Calu3 (cell line): ENCODE measurements at places on chromosomes 7 and 10. TPM values are rescaled to one million over a fixed set of nuclear protein-coding genes. Genes with fewer than 3 reads are reported as not detected.
A peak's percentile ranks its signal among the peaks of the same experiment; 100 is the strongest.

The ENO4 gene
- total RNA-seq = 0.12 TPM in 1 of 2 replicates, not detected in the other

- peak; percentile 47 for DNase-seq
Observed at GRCh38 chr7:32043688-32044087, 26.5 kb downstream of the PDE1C start.

GRCh38 chr10:116105264-116105663 is 167.7 kb downstream of the GFRA1 start:
- DNase-seq = no peak

GRCh38 chr7:154431045-154431444 is 378.8 kb downstream of the DPP6 start:
- no peak for DNase-seq

- DNase-seq = no peak
Observed at GRCh38 chr10:121928528-121928884, 675 bp upstream of the ATE1 start.

DNA sequence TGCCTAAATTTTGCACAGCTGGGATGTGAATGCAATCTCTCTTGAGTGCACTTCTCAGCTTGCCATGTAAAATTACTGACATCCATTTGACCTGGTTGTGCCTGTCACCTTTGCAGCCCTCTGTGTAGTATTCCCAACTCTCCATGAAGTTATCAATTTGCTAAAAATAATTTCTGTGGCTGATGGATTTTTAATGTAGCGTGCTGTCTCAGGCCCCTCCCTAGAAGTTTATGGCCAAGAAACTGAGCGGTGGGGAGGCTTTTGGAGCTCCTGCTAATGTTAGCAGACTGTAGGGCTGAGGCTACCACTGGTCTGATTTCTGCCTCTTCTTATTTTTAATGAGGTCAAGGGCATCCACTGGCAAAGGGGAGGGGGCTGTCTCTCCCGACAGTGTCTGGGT is 577.0 kb upstream of the DPP6 start:
- DNase-seq = no peak

DNA sequence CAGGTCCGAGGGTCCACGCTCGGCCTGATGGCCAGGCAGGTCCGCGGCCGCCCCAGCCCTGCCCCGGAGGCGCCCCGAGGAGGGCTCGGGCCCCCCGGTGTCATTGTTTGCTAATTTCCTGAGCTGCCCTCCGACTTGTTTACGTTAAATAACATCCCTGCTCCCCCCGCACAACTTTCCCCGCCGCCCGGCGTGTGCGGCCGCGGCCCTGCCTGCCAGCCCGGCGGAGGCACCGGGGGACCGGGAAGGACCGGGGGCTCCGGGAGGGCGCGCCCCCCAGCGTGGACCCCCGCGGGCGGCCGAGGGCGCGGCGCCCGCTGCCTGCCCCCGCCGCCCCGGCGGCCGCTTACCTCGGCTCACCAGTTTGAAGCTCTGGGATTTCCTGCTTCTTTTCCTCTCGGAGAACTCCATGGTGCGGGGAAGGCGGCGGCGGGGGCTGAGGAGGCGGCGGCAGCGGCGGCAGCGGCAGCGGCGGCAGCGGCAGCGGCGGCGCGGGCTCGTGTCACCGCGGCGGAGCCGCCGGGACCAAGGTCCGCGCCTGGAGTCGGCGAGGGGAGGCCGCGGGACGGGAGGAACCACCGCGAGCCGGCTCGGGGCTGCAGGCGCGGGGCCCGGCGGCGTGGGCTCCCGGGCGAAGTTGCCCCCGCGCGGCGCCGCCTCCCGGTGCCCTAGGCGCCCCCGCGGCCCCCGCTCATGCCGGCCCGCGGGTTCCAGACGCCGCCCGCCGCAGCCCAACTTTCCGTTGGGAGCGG is 515 bp downstream of the BEND7 start:
- DNase-seq = peak; percentile 29

The CYP3A4 gene
- 0.15 TPM in 1 of 2 replicates, not detected in the other for total RNA-seq

The APBB1IP gene
- 1.5 and 1.9 TPM in 2 replicates for total RNA-seq

GRCh38 chr10:88971221-88972061 is 18.9 kb upstream of the ACTA2 start:
- DNase-seq = no peak

GRCh38 chr10:119020627-119020946 is 8.9 kb upstream of the NANOS1 start:
- no peak for DNase-seq

DNA sequence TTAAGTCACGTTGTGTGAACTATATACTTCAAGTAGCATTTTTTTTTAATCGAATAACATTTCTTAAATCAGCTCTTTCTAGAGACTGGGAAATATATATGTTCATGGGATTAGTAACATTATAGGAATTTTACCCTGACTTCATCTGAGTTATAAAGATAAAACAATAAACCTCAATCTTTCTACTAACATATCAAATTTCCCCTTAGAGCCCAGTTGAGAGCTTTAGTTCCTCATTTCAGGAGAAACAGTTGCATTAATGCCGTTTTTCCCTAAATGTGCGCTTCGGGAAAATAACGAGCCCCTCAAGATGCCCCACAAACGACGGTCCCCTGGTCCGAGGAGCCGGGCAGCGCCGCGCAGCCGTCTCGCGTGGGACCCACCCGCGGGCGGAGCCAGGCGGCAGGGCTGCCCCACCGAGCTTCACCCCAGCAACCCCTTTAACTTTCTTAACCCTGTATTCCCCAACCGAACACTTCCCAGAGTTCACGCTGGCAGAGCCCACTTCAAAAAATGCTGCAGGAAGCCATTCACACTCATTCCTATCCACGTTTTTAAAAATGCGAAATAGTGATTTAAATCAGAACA is 152.5 kb upstream of the YAE1 start:
- DNase-seq = no peak

DNA sequence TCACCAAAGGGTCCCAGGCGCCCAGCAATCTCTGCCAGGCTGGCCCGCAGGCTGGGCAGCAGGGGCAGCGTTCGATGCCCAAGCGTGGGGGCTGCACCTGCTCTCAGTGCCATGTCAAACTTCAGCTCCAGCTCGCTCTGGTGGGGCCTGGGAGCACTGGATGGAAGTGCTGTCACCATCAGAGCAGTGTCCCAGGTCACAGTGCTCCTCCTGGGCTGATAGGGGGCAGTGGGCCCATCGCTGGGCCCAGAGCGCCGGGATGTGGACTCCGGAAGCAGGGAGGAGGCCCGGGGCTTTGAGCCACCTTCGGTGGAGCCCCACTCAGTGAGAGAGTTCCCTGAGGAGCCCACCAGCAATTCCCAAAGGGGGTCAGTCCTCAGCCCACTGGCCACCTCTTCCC is 2.2 kb downstream of the PRRT4 start:
- DNase-seq = no peak

The CDH23 gene
- 0.07 and 0.12 TPM in 2 replicates for total RNA-seq

DNA sequence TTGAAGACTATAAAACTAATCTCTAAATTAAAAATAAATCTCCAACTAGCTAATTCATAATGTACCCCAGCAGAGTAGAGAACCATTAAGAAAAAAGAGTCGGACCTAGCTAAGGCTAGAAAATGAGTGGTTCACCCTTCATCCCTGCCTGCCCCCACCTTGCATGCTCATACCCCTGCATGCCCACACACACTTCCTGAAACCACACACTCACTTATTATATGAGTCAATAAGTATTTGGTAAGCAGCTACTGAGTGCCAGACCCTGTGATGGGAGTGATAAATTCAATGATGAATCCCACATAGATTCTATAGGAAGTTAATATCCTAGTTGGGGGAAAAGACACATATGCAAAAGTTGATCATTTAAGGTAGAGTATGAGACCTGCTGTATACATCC is 152.9 kb upstream of the INHBA start:
- no peak for DNase-seq

DNA sequence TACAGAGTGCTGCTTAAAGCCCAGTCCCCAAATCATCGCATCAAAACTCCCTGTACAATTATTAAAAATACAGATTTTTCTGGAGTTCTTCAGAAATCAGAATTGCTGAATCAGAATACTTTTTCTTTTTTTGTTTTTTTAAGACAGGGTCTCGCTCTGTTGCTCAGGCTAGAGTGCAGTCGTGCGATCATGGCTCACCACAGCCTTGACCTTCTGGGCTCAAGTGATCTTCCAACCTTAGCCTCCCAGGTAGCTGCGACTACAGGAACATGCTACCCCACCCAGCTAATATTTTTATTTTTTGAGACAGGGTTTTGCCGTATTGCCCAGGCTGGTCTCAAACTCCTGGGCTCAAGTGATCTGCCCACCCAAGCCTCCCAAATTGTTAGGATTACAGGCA is 3.9 kb downstream of the BBIP1 start:
- no peak for DNase-seq

The EPHB6 gene
- 3.0 and 3.1 TPM in 2 replicates for total RNA-seq

The PLXDC2 gene
- total RNA-seq = not detected in 2 replicates
